ENCODE measurements at places on chromosomes 4 and X.

DNA sequence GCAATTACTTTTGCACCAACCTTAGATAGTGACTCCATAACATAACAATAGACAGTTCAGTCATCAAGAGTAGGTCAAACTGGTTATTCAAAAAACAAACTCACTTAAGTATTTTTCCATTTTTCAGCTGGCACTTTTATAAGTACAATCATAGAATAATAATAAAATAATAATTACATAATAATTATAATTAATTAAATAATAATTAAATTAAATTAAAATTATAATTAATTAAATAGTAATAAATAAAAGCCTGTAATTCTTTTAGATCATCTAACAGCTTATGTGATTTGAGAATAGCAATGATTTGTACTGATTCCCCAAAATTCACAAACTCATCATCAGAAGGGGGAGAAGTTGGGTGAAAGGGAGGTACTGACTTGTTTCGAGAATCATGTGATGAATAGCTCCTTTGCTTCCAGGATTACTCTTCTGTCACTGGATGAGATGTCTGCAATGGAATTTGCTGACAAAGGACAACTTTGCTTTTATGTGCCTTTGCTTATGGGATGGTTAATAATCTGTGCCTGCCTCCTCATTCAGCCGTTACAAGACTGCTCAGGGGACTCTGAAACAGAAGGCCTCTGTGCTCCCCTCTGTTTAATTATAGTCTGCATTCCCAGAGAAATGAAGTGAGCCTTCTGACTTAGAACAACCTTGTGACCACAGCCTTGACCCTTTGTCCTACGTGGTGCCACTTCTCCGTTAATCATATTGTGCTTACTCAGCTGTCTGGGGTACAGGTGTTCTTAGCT lies 104.8 kb upstream of the ENPEP start:
- DNase-seq: no peak

DNA sequence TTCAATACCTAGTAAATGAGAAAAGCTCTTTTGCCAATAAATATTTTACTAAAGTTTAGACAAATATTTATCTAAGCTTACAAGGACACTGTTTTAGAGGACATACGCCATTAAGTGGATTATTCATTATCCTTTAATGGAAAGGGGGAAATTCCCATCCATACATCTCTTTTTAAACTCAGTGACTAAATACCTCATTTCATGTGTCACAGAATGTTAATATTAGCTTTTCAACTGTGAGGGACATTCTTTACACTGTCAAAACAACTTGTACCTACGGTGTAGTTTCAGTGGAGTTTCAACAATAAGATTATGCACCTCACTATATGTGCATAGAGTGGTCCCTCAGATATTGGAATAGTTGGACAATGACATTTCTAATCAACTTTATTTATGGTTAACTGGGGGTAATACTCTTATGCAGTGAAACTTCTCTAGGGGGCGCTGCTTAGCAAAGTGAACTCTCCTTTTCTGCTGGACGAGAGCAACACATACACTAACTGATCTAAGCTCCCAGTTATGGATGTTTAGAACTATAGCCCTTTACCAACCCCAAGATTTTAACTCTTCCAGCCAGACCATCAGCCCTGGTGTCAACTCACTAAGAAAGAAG lies 9.7 kb downstream of the HS6ST2 start:
- DNase-seq: no peak

GRCh38 chr4:153705743-153706468 lies 21.8 kb downstream of the TLR2 start:
- no peak for DNase-seq

DNA sequence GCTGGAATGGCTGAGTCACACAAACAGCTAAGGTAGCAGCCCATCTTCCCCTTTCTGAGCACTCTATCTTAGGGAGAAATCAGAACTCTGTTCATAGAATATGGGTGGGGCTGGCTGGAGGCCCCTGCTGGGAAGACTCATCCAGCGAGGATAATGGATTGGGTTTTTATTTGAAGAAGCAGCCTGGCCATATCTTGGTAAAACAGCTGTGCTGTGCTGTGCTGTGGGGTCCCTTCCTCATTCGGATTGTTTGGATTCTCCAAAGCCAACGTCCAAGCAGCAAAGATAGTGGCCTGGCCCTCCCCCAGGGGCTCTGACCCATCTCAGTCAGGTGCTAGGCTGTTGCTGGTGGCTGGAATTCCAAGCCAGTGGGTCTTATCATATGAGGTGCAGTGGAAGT lies 63.8 kb downstream of the ZNF718 start:
- no peak for DNase-seq

DNA sequence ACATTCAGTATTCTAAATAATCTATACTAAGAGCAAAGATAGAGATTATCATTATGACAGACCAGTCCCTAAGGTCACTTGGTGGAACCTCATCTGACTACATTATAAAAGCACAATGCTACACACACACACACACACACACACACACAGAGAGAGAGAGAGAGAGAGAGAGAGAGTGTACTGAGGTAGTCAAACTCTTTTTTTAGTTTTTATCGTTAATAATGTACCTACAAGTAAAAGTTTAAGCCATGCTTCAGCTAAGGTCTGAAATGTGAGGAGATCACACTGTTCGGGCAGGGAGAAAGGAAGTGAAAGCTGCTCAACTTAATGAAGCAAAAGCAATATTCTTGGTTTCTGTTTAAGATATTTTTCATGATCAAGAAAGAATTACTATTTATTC lies 75.8 kb upstream of the CCDC160 start:
- no peak for DNase-seq

DNA sequence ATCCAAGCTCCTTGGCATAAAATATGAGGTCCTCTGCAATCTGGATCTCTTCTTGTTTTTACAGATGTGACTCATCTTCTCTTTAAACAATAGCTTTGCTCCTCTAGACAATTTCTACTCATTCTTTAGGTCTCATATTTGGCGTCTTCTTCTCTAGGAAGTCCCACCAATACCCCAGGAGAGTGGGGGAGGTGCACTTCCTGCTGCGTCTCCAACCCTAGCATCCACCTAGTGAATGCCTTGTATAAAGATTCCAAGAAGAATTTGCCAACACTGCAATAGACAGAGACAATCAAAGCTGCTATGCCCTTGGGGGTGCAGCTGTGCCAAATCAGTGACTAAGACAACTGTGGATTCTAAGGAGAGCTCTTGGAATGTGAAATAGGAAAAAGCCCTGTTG lies 45.7 kb upstream of the SLC10A7 start:
- no peak for DNase-seq

GRCh38 chr4:99436462-99436861 lies 1.3 kb upstream of the ADH7 start:
- no peak for DNase-seq

- no peak for DNase-seq
Measured at GRCh38 chr4:108834166-108834834, 71.4 kb upstream of the ETNPPL start.

DNA sequence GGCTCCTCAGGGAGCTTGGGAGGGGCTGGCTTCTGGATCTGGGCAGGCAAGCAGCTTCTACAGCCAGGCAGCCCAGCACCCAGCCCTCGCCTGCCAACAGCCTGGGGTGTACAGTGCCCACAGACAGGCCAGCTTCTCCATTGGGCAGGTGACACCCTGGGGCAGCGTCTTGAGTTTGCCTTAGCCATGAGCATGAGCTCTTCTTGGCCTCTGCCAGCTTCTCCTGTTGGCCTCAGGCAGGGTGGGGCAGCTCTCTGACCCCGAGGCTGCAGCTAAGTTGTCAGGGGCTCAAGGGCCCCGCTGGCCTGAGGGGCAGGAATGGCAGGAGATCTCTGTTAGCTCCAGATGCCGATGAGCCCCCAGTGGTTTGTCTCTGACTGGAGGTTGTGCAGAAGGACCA lies 7.8 kb upstream of the CNGA2 start:
- no peak for DNase-seq

GRCh38 chrX:103153661-103154060 lies 60.7 kb upstream of the NXF3 start:
- no peak for DNase-seq

GRCh38 chr4:162878096-162878495 lies 288.6 kb downstream of the NAF1 start:
- no peak for DNase-seq

DNA sequence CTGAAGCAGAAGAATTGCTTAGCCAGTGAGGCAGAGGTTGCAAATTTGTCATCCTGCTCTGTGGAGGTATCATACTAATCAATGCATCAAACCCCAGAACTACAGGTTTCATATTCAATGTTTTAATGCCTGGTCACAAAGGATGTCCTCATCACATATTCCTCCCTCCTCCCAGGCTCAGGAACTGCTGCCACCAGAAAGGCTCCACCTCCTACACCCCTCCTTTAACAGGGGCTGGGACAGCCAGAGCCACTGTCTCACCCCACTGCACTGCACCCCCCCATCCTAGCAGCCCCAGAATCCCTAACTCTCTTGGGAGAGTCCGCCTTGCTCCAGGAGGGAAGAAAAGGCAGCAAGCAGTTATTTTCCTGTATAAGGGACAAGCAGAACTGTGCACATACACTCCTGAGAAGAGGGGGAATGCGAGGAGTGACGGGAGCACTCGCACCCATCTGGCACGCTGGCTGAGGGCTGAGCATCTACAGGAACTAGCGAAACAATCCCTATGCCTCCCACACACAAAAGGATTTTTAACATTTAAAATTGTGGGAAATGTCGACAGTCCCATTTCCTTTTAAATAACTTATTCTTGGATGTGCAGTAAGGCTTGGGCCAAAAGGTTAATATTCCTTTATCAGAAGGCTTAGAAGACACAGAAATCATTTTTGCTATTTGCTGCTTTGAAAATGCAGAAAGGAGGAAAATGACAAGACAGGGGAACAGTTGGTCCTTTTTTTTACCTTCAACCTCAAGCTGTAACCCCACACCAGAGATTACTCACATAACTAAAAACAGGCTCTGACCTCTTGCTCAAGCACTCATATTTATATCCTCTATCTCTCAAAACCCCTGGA lies 27.8 kb downstream of the CD99L2 start:
- no peak for DNase-seq

GRCh38 chr4:188428935-188429334 lies 289.7 kb downstream of the TRIML1 start:
- DNase-seq: no peak

- no peak for DNase-seq
Measured at GRCh38 chr4:183638436-183638835, 20.5 kb downstream of the RWDD4 start.

DNA sequence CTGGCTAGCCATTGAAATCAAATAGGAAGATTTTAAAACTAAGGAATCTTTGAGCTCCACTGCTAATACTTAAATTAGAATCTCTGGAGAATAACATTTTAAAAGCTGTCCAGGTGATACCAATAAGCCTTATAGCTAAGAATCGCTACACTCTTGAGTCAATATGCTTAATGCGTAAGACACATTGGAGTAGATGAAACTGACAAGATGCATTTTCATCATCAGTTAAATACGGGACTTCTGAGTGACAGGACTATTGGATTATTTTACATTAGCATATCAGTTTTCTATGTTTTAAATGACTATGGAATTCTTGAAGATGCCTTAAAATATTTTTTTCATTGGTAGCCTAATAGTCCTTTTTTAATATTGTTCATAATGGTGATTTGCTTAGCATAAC lies 80.2 kb downstream of the ATOH1 start:
- DNase-seq: no peak

DNA sequence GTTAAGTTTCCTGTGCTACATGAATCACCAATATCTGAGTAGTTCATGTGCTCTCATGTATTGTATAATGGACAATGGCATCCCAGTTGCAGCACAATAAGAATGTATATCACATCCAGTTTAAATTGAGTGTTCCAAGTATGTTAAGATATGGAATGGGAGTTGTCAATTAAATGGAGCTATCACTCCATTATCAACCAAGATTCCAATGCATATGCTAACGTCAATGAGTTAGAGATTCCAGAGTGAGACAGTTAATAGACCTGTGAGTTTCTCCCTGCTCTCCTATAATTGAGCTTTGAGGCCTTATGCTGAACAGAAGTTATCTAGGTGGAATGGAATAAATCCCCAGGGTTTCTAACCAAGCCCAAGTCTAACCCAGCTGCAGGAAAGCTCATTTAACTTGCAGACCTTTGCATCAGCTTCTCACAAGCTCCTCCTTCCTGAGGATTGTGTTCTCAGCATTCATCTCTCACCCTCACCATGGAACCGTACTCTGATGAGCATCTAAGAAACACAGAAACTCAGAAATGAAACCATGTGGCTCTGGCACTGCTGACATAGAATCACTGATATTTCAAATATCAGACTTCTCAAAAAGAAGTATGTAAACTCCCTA lies 84.8 kb downstream of the TIGD2 start:
- DNase-seq: no peak

- no peak for DNase-seq
Measured at GRCh38 chr4:94395562-94395961, 52.9 kb upstream of the HPGDS start.

GRCh38 chrX:97498093-97498492 lies 614.4 kb downstream of the RPA4 start:
- DNase-seq: no peak

DNA sequence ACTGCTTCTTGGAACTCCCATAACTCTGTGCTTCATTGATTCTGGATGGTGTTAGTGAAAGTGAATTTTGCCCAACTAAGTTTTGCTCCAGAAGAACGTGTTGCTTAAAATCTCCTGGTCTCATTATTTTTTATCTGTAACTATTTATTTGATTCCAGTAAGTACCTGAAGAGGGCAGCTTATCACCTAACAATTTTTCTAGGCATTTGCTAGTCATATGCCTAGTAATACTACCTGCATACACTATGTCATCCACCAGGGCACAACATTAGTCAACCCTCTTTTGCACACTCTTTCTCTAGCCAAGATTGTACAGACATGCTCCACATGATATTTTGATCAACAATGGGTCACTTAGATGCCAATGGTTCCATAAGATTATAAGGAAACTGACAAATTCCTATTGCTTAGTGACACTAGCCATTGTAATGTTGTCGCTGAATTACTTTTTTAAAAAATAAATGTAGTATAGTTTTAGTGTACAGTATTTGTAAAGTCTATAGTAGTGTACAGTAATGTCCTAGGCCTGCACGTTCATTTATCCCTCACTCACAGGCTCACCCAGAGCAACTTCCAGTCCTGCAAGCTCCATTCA lies 499.9 kb upstream of the AADAT start:
- no peak for DNase-seq

GRCh38 chrX:110284159-110284558 lies 33.7 kb downstream of the AMMECR1 start:
- DNase-seq: no peak

- no peak for DNase-seq
Measured at GRCh38 chrX:73447311-73447794, 500 bp downstream of the CDX4 start.

GRCh38 chr4:181536811-181537434 lies 706.3 kb upstream of the TENM3 start:
- DNase-seq: no peak

- no peak for DNase-seq
Measured at GRCh38 chr4:81085291-81085690, 54.8 kb downstream of the BMP3 start.

GRCh38 chr4:134702374-134702773 lies 500.8 kb upstream of the PABPC4L start:
- no peak for DNase-seq

DNA sequence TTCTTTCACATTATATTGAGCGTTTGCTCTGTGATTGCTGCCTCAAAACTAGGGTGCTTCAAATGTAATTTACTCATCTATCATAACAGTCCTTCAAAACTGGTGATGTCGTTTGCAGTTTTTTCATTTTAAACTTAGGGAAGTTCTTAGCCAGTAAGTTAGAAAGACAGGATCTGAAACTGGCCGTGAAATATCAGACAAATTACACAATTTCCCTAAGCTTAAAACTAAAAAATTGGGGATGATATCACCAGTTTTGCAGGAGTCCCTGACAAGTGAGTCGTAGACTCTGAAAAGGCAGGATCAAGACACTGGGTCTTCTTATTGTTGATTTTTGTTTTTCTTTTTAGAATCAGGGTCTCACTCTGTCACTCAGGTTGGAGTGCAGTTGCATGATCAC lies 44.8 kb downstream of the MOB1B start:
- DNase-seq: no peak

All from CD4-positive, alpha-beta T cell treated with Interleukin-17A for 1 hour (primary cell).